Omental fat pad (tissue), 4 donors: ENCODE measurements at places on chromosomes 12 and 14. TPM values are rescaled to one million over a fixed set of nuclear protein-coding genes. Genes with fewer than 3 reads are reported as not detected.

DNA sequence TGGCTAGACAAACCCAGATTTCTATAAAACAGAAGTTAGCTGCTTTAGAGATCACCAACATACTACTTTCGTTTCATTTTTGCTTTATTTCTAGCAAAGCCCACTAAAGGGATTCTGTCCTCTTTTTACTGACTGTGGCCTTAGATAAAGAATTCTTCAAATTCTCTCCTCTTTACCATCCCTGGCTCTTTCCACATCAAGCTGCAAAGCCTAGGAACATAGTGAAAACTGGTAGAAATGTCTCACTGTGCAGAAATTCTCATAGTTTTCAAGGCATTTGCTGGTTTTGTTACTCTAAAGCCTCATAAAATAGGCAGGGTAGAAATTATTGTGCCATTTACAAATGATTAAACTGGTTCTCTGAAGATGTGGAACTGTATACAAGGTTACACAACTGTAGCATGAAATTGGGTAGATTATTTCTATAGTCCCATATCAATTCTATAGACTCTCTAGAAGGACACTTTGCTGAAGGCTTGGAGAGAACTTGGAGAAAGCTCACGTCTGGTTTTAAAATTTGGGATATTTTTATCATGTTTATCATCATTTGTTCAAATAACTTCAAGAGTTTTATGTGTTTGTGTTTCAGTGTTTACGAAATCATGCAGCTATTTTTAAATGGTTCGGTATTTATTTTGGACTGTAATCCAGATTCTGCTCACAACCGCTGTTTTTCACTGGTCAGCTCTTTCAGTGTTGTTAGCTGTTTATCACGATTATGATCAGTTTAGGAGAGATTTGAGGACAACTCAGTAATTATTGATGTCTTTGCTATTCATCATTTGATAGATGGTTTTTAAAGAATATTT lies 36.7 kb upstream of the CSRP2 start:
- DNase-seq, result no peak

GRCh38 chr12:131597333-131597732 lies 113.6 kb upstream of the SFSWAP start:
- DNase-seq, result no peak

- DNase-seq, result no peak
These were observed 85.3 kb downstream of the SPTSSA start for GRCh38 chr14:34376649-34377267.

GRCh38 chr12:49948866-49949845 lies 1.4 kb upstream of the AQP2 start:
- DNase-seq, result no peak

GRCh38 chr12:9908350-9908749 lies 23.8 kb downstream of the CLEC2A start:
- no peak for DNase-seq

DNA sequence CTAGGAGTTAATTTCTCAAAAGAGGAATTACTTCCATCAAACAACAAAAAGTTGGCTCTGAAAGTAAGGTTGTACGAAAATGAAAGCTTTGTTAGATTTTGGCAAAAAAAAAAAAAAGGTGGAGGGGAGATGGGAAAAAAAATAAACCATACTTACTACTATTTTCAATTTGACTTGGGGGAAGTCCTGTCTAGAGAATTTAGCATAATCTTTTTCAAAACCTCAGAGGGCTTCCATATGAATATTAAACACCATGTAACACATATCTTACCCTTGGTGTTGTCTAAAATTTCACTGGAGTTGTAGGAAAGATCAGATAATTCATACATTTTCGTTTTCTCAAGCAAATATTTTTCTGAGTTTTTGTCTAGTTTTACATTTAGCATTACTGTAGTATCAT lies 17.5 kb downstream of the GRIP1 start:
- DNase-seq, result no peak

SERPINA1 gene
- 12.7 TPM for total RNA-seq
